Renal cortex interstitium (tissue), 15 donors: ENCODE measurements at places on chromosomes 5 and 9.

DNA sequence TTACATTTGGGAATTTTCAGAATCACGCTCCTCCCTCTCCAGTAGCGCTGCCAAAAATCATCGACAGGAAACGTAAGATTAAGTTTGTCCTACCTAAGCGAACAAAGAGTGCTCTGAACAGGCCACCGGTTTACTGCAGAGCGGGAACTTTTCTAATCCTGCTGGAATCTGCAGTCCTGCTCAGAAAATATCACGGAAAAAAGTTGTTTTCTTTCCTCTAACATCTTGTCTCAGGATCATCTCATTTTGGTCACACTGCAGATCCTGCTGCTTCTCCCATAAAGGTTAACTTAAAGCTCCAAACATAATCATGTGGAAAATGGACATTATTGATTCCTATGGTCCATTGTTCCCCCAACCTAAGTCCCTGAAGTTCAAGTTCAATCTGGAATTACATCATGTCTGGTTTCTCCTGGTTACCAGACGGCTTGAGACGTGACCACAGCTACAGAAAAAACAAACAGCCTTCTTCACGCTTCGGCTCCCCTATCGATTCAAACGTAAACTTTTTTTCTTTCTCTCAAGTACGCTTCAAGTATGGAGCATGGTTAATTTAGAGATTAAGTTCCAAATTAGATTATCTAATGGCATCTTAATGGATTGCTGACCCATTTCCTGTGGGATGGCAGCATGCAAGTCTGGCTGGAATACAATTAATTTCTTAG is 217.6 kb downstream of the NFIB start:
- DNase-seq, result peak; percentile 63

- no peak for DNase-seq
Observed at GRCh38 chr5:79750611-79751510, 61.2 kb downstream of the CMYA5 start.

- no peak for DNase-seq
Observed at GRCh38 chr5:54738118-54738972, 220.8 kb downstream of the SNX18 start.

GRCh38 chr9:29203244-29203930 is 1630.1 kb upstream of the C9orf72 start:
- DNase-seq, result no peak

DNA sequence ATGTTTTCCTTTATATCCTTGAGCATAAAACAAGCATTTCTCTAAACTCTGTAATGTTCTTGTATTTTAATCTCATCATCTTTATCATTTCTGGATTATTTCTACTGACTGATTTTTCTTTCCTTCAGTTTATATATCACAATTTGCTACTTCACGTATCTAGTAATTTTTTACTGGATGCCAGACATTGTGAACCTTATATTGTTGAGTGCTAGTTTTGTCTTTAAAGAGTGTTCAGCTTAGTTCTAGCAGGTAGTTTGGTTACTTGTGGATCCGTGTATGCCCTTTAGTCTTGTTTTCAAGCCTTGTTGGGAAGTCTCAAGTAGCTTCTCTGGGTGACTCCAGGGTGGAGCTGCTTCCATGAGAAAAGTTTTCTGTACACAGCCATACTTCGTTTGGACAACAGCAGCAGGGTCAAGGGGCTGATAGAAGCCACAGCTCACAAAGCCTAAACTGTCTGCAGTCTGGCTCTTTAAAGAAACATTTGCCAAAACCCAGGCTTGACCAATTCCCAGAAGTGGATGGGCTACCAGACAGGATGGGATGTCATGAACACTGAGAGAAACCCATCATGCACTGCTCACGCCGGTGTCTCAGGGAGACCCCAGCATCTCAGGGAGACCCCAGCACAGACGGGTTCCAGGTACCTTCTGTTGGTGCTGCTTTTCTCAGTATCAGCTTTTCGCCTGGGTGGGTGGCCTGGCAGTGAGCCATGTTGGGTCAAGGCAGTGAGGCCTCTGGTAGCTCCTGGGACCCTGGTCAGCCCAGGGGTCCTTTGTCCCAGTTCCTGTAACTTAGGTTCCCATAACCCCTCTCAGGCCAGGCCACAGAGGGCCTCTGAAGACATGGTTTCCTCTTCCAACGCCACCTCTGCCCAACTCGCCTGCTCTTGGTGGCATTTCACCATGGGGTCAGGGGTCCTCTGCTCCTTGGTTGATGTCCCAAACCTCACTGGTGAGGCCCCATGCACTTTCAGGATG is 29.1 kb downstream of the TRIP13 start:
- DNase-seq, result no peak

- no peak for DNase-seq
Observed at GRCh38 chr5:108810717-108811116, 63.0 kb downstream of the FER start.

- no peak for DNase-seq
Observed at GRCh38 chr5:35415309-35415708, 185.0 kb upstream of the PRLR start.
